ENCODE measurements at places on chromosomes 7 and 10.
A peak's percentile ranks its signal among the peaks of the same experiment; 100 is the strongest.

GRCh38 chr10:51642581-51642980 lies 56.8 kb downstream of the CSTF2T start:
- DNase-seq: no peak

DNA sequence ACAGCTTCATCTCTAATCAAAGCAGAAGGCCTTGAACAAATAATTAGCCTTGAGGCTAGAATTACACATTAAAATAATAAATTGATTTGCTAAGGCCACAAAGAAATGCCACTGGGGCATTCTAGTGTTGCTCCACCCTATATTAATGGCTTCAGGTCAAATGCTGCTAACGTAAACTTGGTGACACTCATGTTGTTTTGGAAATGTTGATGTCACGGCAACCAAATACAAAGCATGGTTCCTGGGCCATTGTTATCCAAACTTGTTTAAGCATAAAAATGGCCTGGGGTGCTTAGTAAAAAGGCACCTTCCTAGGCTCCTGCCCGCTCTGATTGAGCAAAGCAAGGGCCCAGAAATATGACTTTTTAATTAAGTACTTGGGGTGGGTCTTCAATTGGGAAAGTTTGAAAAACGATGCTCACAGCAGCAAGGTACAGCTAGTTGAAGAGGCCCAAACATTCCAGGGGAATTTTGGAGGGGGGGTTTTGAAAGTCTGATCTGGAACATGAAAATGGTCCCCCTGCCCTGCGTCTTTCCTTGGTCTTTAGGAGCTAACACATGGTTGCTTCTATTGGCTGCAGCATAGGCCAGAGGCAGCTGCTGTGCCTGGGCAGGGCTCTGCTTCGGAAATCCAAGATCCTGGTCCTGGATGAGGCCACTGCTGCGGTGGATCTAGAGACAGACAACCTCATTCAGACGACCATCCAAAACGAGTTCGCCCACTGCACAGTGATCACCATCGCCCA lies 67.8 kb downstream of the ABCC2 start:
- no peak for DNase-seq

DNA sequence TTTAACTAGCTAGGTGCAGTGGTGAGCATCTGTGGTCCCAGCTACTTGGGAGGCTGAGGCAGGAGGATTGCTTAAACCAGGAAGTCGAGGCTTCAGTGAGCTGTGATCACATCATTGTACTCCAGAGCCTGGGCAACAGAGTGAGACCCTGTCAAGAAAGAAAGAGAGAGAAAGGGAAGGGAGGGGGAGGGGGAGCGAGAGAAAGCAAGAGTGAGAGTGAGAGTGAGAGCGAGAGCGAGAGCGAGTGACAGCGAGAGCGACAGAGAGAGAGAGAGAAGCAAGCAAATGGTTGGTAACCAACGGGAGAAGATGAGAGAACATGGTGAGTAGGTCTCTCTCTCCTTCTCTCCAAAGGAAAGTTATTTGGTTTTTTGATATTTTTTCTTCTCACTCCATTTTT lies 69.8 kb upstream of the DGKI start:
- no peak for DNase-seq

DNA sequence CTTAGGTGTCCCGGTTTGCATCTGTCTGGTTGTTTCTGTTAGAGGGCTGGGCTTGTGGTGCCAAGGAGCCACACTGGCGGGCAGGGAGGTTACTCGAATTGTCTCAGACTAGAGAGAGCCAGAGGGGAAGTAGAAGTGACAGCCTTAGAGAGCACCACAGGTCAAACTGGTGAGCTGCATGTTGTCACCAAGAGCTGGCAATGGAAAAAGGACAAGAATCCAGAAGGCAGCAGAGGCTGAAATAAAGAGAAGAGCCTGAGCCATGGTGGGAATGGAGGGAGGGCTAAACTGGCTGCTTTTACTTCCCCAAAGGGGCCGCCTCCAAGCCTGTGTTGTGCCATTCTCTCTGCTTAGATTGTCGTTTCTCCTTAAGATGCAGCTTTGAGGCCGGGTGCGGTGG lies 31.1 kb upstream of the RHBDD2 start:
- DNase-seq: no peak

DNA sequence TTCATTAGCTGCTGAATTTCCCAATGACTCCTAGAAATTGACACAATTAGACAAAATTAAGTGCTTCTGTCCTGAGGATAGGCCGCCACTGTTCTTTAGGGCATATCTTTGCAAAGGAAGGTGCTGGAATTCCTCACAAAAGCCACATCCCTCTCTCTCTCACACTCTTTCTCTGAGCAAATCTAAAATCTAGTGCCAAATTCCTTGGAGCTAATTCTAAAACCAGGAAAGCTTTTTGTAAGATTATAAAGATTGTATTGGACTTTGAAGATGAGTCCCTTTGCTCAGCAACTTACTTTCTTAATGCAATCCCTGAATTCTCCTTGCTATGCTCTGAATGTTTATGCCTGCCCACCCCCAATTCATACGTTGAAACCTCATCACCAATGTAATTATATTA lies 288.9 kb downstream of the KCNMA1 start:
- DNase-seq: no peak

DNA sequence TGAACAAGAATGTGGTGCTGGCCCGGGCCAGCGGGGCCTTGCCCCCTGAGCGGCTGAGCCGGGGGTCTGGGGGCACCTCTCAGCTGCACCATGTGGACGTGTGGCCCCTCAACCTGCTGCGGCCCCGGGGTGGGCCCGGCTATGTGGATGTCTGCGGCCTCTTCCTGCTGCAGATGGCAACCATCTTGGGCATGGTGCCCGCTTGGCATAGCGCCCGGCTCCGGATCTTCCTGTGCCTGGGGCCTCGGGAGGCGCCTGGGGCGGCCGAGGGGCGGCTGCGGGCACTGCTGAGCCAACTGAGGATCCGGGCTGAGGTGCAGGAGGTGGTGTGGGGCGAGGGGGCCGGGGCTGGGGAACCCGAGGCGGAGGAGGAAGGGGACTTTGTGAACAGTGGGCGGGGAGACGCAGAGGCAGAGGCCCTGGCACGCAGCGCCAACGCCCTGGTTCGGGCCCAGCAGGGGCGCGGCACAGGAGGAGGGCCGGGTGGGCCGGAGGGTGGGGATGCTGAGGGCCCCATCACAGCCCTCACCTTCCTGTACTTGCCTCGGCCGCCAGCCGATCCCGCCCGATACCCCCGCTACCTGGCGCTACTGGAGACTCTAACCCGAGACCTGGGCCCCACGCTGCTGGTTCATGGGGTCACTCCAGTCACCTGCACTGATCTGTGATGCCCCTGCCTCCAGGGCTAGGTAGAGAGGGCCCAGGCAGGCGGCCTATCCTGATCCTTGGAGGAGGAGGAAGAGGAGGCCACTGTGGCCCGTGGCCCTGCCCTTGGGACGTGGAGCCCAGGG lies 1.1 kb upstream of the TRIP6 start:
- peak; percentile 77 for DNase-seq

DNA sequence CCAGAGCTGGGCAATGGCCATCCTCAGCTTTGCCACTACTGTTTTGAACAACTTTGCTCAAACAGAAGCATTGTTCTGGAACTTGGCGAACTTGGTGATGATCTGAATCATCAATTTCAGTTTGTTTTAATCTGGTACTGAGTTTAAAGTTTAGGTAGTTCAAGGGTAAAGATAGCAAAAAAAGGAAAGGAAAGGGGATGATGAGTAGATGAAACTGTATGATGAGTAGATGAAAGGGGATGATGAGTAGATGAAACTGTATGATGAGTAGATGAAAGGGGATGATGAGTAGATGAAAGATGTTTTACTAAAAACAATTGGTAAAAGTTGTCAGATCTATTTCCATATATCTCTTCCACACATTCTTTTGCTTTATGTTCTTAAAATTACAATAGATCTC lies 737.0 kb downstream of the LRMDA start:
- DNase-seq: no peak

DNA sequence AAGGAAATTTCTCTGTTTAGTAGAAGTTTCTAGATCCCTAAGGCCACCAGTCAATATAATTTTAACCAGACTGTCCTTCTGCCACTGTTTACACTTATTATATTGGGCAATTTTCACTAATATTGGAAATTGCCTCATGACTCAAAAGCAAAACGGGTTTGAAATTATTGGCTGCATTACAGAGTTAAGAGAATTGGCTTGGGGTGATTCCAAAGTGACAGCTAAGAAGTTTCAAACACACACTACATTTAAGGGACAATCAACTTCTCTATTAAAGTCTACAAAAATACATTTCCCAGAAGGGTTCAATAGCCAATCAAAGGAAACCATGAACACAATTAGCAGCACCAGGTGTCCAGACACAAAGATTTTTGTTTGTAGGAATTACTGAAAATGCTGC lies 111.9 kb downstream of the NEBL start:
- no peak for DNase-seq

DNA sequence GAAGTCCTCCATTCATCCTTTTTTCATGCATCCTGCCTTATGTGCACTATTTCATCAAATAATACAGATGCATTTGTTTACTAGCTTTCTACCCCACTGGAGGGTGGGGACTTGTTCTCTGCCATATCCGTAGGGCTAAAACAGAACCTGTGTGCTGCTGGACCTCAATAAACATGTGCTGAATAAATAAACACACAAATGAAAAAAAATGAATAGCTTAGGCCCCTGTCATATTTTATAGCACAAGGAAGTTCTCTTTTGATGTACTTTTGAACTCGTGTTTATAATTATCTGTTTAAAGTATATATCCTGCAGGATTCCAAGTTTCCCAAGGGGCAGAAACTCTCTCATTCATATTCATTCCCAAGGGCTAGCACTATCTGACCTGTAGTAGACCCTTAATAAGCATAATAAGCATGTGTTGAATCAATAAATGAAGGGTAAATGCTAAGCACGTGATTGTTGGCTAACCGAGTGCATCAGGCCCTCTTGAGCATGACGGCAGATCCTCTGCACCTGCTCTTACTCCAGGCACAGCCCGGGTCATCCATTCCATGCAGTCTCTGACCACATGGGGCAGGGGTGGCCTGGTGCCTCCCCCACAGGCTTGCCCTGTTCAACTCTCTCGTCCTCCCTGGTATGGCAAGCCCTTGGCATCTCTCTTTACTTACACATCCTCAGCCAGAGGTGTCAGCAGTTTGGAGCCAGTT lies 474.1 kb upstream of the ZMIZ1 start:
- DNase-seq: peak; percentile 38

DNA sequence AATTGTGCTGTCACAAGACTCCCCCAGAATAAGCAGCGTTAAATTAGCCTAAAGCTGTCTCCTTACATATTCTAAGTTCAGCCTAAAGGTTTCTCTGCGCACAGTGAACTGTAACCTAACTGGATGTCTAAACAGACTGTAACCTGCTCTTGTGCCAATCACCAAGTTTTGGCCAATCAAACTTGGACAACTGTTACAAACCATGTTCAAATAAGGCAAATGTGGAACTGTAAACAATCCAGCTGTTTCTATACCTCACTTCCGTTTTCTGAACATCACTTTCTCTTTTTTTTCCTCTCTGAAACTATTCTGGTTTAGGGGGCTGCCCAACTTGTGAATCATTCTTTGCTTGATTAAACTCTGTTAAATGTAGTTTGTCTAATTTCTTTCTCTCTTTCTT lies 252.2 kb upstream of the HABP2 start:
- DNase-seq: no peak

- DNase-seq: no peak
Observed at GRCh38 chr7:152762056-152762455, 2.5 kb downstream of the ACTR3B start.

- DNase-seq: no peak
Observed at GRCh38 chr7:129781928-129782817, 170.6 kb downstream of the UBE2H start.

DNA sequence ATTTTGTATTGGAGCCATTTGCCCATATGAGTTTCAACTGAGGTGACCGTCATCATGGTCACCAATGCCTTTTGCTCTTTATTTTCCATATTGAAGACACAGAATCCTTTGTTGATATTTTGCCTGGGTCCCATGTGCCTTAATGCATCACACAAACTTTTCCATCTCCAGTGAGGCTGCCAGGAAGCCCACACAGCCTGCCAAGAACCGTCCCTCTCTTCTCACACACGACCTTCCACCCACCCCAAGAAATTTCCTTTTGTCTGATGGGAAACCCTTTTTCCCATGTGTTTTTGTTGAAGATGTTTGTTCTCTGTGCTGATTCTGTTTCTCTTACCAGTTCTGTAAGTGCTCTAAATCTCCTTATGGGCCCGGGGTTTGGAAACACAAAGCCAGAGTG lies 168.9 kb downstream of the CSTF2T start:
- DNase-seq: no peak

- no peak for DNase-seq
Observed at GRCh38 chr10:130542761-130543160, 406.6 kb downstream of the GLRX3 start.

- no peak for DNase-seq
Observed at GRCh38 chr10:73992899-73993788, 4.8 kb upstream of the VCL start.

DNA sequence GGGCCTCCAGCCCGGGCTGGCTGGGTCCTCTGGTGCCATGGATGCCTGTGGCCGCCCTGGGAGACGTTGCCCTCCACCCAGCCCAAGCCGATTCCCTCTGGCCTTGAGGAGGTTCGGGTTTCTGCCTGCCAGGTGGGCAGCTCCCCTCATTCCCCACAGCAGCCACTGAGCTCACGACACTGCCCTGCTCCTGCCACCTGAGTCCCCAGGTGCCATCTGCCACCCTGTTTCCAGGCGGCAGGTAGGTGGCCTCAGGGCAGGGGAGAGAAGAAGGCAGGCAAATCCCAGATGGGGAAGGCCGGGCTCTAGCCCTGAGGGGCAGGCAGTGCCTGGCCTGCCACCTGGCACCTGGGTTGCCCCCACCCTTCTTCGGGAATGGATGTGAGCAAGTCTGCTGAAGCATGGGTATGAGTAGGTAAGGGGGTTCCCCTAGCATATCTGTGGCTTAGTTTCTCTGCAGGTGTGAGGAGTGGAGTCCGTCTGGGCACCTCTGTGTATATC lies 92.2 kb upstream of the PPIF start:
- DNase-seq: no peak

- no peak for DNase-seq
Observed at GRCh38 chr10:123153486-123154091, 613 bp upstream of the BUB3 start.

DNA sequence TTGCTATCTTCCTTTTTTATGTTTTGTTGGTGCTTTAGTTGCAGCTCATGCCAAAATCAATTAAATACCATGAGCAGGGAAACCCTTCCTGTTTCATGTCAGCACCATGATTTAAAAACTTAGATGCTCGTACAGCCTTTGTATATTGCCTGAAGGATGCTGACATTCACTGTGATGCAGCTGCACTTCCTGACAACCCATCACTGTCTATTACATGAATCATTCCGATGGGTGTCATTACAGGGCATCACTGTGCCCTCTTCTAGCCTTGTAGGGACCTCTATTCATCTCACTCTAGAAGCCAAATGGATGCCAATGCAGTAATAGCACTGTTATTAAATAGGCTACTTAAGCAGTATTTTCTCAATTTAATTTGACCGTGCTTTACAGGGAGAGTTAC lies 18.3 kb upstream of the ITGB1 start:
- no peak for DNase-seq

Measured in left forelimb (tissue), 1 donor.